ENCODE measurements at places on chromosomes 16 and 17. TPM values are rescaled to one million over a fixed set of nuclear protein-coding genes. Genes with fewer than 3 reads are reported as not detected.

TBC1D26 gene
- total RNA-seq: 0.68 TPM

PDIA2 gene
- total RNA-seq: not detected

TBC1D3I gene
- total RNA-seq: 0.45 TPM

KRTAP2-1 gene
- total RNA-seq: not detected

NPIPB9 gene
- total RNA-seq: 3.8 TPM

TLCD3B gene
- total RNA-seq: 3.5 TPM

HYDIN gene
- total RNA-seq: not detected

SERPINF2 gene
- total RNA-seq: 0.11 TPM

GPT2 gene
- total RNA-seq: 50.6 TPM

MPP3 gene
- 0.31 TPM for total RNA-seq

ZFPM1 gene
- total RNA-seq: 18.0 TPM

ASGR2 gene
- total RNA-seq: not detected

NR1D1 gene
- 6.0 TPM for total RNA-seq

DPEP2 gene
- 2.9 TPM for total RNA-seq

MEFV gene
- not detected for total RNA-seq

COPRS gene
- total RNA-seq: 57.6 TPM

PRSS33 gene
- 0.29 TPM for total RNA-seq

STAC2 gene
- total RNA-seq: 0.56 TPM

OR2C1 gene
- total RNA-seq: not detected

RAMP2 gene
- not detected for total RNA-seq

GAST gene
- not detected for total RNA-seq

IQCK gene
- total RNA-seq: 3.5 TPM

Data from activated CD8-positive, alpha-beta T cell treated with anti-CD3 and anti-CD28 coated beads for 36 hours (primary cell).